ENCODE measurements at places on chromosomes 12 and 14.

GRCh38 chr12:6205144-6205539 is 4.9 kb downstream of the CD9 start:
- DNase-seq: no peak

DNA sequence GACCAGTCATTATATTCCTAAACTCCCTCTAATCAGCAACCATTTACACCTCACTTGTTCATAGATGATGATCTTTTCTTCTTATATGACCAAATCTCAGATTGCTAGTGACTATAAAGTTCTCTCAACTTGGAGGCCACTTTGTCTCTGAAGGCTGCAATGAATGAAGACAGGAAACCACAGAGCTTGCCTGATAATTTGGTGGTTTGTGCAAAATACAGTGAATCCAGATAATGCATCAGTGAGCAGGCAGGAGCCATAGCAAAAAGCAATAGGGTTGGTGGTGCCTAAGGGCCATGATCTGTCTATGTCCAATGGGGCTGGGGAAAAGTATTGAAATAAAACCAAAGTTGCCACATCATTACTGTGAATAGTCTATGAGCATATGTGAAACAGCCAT is 123.8 kb upstream of the LRFN5 start:
- no peak for DNase-seq

- no peak for DNase-seq
Observed at GRCh38 chr14:50603565-50603964, 43.6 kb downstream of the ATL1 start.

DNA sequence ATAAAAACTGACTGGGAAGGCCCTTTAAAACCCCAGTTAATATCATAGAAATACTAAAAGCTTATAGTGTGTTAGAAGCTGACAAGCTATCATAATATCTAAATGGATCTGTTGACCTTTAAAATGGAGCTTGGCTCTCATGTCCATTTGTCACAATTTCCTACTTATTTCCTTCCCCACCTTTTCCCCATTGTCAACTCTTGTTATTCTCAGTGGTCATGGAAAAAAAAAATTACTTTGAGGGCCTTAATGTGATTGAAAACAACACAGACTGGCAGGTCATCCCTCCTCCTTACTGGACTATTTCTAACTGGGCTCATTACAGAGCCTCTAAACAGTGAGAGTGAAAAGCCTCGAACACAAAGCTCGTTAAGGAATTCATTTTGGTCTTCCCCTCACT is 13.7 kb upstream of the WNK1 start:
- DNase-seq: no peak

- DNase-seq: no peak
Observed at GRCh38 chr12:43022838-43023237, 433.3 kb upstream of the PRICKLE1 start.

DNA sequence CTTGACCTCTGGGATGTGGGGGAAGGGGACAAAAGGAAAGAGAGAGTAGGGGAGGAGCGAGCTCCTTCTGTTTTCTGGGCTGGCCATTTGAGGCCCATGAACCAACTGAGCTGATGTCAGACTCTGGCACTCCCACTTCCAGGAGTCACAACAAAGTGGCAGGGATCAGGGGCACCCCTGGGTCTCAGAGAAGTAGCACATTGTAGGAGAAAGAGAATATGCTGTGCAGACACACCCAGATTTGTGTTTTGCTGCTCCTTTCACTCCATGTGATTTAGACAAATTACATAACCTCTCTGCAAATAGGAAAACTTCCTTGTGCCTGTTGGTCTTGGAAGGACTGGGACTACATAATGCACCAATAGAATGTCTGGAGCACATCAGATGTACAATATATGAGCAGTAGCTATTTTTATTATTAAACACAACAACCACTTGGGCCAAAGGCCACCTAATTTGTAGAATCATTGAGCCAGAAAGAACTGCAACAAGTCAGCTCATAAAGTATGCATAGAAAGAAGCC is 265.5 kb downstream of the ZFP36L1 start:
- no peak for DNase-seq

- no peak for DNase-seq
Observed at GRCh38 chr14:68018598-68018997, 199.0 kb downstream of the RAD51B start.
